ENCODE measurements at places on chromosomes 7 and 10.

DNA sequence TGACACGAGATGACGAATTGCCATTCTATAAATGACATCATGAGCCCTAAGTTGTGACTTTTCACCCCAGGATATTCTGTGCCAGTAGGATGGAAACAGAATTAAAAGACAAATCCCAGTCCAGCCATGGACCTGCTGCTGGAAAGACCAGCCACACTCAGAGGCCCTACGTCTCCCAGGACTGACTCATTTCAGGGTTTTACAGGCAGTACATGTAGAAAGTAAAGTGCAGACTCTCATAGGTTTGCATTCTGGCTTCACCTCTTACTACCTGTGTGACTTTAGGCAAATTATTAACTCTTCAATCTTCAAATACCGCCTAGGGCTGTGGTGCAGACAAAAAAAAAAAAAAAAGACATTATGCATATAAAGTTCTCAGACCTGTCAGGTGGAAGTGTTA is 188.8 kb downstream of the NEBL start:
- no peak for DNase-seq

GRCh38 chr10:121185816-121186455 is 334.8 kb downstream of the WDR11 start:
- no peak for DNase-seq

DNA sequence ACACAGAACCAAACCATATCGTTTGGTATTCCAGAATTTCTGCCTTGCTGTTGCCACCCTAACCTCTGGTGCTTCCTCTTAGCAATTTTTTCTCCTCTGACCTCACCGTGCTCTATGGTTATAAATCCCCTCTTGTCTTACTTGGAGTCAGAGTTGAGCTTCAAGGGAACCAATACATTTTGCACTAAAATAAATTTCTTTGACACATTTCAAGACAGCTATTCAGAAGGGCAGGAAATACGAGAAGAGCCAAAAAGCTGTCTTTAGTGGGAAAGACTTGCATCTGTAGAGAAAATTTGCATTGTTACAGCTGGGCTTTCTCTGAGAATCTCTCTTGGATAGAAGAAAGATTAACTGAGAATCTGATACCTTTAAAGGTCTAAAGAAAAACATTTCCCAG is 14.5 kb upstream of the AKR1C2 start:
- no peak for DNase-seq

DNA sequence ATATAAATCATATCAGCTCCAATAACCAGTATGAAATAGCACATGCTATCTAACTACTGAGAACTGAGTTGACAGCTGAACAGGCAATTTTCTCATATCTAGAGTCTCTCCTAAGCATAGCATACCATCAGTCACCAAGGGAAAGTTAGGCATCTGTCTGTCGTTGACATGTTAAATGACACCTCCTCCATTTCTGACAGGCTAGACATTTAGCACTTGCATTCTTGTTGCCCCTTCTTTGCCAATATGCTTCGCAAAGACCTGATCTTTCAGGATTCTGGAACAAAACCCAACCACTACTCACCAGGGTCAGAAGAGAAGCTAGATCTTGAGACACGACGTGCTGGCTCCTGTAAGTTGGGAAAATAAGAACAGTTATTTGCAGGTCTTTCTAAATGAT is 10.0 kb downstream of the MKI67 start:
- DNase-seq: no peak

DNA sequence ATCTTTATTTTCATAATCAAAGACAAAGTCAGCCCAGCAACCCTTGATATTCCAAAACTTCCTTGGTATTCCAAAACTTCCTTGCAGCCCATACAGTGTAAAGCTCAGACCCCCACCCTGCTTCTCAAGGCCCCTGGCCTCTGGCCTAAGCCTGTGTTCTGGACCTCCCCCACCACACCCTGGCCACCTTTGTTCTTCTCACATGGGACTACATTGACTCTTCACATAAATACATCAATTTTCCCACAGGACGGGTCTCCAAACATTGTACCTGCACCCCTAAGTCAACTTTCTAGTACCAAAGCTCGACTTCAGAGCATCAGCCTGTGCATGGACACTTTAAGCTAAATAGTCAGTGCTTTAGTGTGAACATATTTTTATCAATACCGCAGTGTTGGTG is 40.7 kb downstream of the DRGX start:
- DNase-seq: no peak

- no peak for DNase-seq
These were observed 670.0 kb downstream of the XPNPEP1 start for GRCh38 chr10:109253306-109253705.

DNA sequence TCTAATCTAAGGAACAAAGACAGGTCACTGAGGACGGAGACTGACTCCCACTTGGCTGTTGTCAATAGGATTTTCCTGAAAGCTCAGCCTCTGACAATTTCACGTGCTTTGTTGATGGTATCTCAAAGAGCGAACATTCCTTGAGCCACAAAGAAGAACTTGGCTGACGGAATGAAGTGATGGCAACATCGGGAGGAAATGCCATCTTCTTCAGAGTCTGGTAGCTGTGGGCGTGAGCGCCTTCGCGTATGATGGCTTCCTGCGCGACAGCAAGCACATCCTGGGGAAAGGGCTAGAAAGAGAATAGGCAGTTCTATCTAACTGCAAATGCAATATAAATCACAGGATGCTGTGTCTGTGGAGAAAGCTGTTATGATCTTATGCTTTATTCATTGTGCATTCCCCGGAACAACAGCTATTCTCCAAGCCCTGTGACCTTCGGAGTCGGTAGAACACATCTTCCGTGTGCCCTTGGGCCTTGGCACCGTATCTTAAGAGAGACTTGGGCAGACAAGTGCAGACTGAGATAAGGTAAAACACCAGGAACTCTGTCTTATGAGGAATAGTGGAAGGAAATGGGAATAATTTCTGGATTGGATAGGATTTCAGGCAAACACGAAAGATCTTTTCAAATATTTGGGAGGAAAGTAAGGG is 19.6 kb upstream of the GTPBP4 start:
- DNase-seq: no peak

DNA sequence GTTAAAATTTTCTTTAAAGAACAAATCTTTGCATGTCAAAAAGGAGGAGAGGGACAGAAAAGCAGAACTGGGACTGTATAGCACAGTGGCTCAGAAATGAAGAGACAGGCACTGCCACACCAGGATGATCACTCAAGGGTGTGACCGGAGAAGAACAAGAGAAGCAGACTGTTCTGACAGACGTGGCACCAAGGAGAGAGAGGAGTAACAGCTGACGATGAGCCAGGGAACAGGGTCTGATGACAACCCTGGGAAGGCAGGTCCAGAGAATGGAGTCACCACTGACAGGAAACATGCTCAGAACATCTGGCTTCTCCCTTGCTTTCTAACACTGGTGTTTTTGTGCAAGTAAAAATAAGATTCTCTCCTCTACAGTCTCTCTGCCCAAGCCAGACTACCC is 14.6 kb upstream of the VAX1 start:
- no peak for DNase-seq

DNA sequence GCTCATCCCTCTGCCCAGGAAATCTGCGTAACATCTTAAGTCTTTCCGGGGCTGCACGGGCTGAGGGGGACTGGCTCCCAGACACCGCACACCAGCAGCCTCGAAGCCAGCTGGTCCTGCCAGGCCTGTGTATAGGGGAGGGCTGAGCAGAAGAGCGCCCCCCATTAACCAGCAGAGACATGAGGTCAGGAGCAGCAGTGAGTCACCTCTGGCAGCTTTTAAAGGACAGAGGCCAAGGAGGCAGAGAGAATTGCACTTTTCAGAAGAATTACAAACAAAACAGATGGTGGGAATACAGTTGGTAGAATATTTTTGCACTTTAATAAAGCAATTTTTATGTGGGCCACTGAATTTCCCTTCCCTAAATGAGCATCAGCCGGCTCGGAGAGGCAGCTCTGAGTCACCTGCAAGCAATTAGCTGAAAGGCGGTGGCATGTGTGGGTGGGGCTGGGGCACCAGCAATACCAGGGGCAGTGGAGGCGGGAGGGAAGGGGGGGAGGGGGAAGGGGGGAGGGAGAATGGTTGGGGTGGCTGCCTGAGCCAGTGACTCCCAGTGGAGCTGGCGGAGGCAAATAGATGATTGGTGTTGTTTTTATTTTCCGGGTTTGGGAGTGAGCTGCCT is 39.1 kb downstream of the GOLGA7B start:
- DNase-seq: peak; percentile 62

GRCh38 chr10:126502441-126502840 is 114.2 kb upstream of the ADAM12 start:
- no peak for DNase-seq

- no peak for DNase-seq
These were observed 205.9 kb downstream of the MBL2 start for GRCh38 chr10:52566471-52567246.

DNA sequence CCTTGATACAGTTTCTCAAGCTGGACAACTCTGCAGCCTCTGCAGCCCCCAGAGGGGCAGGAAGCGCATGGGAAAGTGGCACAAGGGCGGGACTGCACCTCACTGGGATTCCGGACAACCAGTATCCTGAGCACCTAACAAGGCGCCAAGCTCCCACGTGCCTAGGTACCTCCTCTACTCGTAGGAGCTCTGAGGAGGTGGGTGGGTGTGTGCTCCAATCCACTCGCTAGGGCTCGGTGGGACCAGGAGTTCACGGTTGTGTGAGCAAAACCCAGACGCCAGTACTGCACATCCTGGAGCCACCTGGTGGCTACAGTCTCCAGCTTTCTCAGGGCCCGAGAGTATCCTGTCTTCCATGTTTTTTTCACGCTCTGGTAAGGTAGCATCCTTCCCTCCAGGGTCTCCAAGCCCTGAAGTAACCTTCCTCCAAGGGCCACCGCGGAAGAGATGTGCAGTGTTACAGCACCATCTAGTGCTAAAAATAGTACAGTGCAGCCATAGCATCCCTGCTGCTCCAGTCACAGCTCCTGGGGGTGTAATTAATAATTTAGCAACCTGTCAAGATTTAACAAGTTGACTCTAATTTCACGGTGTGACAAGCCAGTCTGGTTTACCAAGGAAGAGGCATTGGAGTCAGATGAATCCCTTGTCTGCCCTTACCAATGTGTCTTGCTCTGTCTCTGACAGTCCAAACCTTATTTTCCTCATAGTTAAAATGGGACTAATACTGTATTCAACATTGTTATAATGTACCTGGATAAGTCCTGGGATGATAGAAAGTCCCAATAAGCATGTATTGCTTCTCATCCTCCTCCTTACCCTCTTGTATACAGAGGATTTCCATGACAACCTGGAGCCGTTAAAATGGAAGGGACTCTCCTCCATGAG is 70.4 kb downstream of the HERPUD2 start:
- DNase-seq: peak; percentile 58

- DNase-seq: no peak
These were observed 163.5 kb downstream of the ADRA2A start for GRCh38 chr10:111240348-111240747.

DNA sequence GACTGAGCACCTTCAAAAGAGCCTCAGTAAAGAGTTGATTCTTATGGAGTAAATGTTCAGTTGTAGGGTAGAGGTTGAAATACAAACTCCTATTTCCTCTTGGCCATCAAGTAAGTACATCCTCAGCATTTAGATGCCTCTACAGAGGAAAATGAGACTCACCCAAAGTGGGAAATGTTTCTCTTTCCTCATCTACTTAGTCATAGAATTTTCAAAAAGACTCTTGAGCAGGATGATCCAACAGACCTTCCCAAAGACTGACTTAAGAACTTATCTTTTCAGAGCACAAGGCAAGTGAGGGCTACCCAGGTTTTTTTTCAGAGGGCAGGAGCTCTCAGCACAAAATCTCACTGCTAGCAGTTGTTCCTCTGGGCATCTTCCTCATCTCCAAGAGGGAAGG is 449.1 kb downstream of the KCNMA1 start:
- DNase-seq: no peak

- no peak for DNase-seq
These were observed 266.3 kb downstream of the BICC1 start for GRCh38 chr10:58778966-58779365.

GRCh38 chr7:134504660-134505164 is 22.7 kb upstream of the AKR1B10 start:
- DNase-seq: no peak

GRCh38 chr7:106365252-106366005 is 80.6 kb upstream of the NAMPT start:
- no peak for DNase-seq

GRCh38 chr10:85767891-85768290 is 598.7 kb downstream of the GRID1 start:
- DNase-seq: no peak

All from NCI-H146 (cell line).